ENCODE measurements at places on chromosomes 2 and 18.

DNA sequence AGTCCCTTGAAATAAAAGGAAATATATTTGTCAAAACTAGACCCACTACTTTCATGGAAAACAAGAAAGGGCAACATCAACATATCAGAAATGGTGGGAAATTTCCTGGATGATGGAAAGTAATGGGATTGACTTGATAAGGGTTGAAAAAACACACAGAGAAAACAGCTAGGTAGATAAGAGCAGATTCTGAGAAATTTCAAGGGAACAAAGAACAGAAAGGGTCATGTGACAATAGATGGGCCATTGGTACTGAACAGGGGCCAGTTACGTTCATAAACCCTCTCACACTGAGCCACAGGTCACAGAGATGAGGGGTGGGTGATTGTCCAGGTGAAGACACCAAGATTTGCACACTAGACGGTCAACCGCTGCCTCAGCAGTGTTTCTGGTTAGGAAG, 98.7 kb downstream of the QPCT start:
- DNase-seq: no peak

GRCh38 chr2:11498543-11499034, 32.6 kb upstream of the E2F6 start:
- DNase-seq: peak; percentile 86

DNA sequence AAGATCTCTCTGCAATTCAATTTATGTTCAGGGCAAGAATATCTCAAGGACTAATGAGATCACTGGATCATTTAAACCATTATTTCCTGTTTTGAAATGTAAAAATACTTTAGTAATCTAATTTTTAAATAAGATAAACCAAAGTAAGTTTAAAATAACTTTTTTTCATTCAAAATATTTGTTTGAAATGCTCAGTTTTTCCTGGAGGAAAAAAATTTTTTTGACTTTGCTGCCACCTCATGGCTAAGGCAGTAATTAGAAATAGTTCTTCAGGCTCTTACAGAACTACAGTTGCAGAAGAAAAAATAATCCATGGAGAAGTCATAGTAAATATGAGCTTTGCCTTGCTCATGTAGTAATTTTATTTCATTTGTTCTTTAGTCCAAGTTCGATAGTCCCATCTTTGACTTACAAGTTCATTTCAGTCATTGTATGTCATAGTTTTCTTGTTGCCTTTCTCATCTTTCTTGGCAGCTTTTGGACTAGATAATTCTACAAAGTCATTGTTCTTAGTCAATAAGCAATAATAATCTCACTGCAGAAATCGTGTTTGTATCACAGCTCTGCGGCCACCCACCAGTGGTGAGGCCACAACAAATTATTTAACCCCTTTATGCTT, 127.4 kb downstream of the DPP4 start:
- DNase-seq: peak; percentile 33

GRCh38 chr18:48941672-48942071, 9.1 kb downstream of the SMAD7 start:
- no peak for DNase-seq

- DNase-seq: no peak
Measured at GRCh38 chr2:24838541-24838940, 45.3 kb downstream of the CENPO start.

DNA sequence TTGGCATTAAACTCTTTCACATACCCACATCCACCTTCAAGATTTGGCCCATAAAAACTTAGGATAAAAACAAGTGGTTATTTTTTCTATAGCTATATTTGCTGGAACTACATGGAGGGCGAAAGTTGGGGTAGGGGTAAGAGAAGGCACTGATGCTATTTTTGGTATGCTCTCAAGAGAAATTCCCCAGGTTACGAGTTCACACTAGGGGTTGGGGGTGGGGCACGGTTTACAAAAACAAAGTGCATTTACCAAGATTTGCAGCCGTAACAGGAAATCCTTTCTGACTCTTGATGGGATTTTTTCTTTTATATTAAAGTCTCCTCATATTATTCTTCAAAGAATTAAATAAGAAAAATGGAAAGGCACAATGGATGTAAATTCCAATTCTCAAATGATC, 6.8 kb downstream of the SERPINE2 start:
- no peak for DNase-seq

Data from globus pallidus (tissue), 1 donor.